ENCODE measurements at places on chromosomes 4 and X.

DNA sequence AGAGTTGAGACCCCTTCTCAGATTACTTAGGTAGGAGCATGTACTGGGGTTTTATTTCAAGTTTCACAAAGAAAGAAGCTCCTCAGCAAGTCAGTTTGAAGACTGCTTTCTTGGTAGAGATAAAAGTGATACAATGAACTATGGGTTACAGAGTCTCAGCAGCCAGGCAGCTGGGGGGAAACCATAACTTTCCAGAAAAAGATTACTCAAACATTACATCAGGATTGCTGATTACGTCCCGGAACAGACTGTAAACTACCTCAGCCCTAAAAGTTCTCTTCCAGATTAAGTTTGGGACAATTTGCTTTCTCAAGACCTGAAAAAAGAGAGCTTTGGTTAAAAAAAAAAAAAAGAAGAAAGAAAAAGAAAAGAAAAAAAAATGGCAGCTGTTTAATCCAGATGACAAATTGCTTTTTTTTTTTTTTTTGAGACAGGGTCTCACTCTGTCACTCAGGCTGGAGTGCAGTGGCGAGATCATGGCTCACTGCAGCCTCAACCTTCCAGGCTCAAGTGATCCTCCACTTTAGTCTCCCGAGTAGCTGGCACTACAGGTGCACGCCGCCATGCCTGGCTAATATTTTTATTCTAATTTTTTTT lies 16.6 kb downstream of the SAT1 start:
- no peak for DNase-seq

GRCh38 chrX:69321789-69322188 lies 156.5 kb upstream of the PJA1 start:
- DNase-seq, result no peak

DNA sequence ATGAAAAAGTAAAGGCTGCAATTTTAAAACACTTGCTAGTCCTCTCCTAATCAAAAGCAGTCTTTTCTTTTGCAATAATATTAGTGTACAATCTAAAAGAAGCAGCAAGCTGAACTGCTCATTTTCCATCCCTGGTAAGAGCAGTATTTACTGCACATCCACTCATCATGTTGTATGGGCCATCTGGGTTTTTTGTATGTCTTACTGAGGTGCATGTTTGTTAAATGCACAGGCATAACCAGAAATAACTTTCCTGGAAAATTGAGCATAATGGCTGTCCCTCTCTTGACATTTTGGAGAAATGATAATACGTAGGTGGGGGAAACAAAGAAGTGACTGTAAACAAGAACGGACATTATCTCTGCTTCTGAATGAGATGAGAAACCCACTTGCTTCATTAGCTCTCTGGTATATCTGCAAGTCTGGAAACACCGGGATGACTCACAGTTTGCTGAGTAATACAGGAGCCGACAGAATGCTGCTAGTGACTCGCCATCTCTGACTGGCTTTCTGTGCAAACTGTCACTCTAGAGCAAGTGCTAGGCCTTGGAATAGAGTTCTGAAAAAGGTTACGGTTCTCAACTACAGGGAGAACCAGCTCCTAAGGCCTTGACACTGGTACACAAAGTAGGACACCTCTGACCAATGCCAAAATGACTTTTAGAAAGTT lies 85.7 kb upstream of the MTM1 start:
- peak; percentile 39 for DNase-seq

DNA sequence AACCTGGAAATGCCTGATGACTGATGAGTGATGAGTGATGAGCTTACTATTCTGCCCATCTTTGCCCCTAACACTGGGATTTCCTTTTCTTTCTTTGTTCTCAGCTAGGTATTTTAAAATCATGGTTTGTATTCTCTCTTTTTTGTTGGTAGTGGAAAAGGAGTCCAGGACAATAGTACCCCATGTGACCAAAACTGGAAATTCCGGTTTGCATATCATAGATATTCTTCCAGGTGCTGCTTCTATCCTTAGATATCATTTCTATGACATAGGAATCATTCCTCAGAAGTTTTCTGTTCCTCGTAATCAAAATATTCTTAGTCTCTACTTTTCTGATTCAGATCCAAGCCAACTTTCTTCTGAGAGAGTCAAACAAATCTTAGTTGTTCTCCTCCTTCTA lies 320.5 kb upstream of the TET2 start:
- DNase-seq, result peak; percentile 1

- no peak for DNase-seq
Observed at GRCh38 chrX:44183329-44183728, 160.1 kb downstream of the EFHC2 start.

- no peak for DNase-seq
Observed at GRCh38 chr4:10732914-10733415, 48.4 kb upstream of the CLNK start.

DNA sequence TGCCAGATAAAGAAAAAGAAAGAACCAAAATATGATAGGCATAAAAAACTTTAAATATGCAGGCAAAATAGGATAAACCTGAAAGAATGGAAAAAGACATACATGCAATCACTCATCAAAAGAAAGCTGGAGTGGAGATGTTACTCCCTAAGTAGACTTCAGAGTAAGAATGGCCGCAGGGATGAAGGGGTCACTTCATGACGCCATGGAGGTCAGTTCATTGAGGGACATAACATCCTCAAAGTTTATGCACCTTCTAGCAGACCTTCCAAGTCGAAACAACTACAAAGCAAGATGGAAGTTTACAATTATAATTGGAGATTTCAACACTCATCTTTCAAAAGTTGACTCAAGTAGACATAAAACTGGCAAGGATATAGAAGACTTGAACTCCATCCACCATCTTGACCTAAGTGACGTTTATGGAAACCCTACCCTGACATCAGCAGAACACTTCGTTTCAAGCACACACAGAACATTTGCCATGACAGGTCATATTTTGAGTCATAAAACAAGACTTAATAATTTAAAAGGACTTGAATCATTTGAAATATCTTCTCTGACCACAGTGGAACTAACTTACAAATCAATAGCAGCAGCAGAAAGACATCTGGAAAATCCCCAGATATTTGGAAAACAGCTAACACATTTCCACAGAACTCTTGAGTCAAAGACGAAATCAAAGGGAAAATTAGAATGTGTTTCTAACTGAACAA lies 106.0 kb upstream of the LRPAP1 start:
- DNase-seq, result no peak

DNA sequence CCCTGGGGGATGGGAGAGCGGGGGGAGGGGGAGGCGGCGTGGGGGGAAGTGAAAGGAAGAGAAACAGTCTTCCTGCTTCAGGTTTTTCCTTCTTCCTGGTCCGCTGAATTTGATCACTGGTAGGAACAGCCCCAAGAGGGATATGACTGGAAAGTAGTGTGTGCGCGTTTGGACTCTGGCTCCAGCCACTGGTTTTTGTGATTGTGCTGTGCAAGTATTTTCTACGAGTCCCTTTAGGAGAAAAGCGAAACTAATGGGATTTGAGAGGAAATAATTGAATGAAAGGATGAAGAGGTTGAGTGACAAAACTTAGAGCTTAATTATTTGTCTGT lies 836 bp downstream of the PRRG1 start:
- no peak for DNase-seq

DNA sequence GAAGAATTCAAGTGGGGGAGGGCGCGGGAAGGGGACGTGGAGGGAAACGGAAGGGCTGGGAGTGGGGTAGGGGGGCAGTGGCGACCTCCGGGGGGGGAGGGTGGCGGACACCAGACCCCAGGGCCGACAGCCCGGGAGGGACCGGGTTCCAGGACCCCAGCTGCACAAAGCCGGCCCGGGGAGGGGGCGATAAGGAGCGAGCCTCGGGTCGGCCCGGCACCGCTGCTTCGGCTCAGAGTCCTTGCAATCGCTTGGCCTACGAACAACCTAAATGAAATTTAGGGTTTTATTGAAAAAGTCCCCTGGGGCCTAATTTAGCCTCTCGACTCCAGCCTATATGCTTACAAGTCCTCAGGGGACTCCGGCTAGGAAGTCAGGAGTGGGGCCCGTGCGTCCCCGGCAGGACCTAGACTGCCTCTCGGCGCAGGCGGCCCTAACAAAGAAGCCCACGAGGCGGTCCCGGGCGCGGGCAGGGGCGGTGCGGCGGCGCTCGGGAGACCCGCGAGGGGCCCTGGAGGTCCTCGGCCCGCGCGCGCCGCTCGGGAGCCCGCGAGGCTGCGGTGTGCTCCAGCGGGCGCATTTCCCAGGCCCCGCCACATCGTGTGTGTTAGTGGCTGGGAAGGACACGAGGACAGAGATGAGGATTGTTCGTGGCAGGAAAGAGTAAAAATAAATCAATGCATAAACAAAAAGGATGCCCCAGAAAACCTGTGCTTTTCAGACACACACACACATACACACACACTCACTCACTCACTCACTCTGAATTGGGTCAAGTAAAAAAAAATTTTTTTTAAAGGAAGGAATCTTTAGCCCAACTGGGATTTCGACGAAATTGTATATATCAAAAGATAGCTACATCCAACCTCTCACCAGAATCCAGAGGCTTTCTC lies 70.0 kb downstream of the MGST2 start:
- no peak for DNase-seq

DNA sequence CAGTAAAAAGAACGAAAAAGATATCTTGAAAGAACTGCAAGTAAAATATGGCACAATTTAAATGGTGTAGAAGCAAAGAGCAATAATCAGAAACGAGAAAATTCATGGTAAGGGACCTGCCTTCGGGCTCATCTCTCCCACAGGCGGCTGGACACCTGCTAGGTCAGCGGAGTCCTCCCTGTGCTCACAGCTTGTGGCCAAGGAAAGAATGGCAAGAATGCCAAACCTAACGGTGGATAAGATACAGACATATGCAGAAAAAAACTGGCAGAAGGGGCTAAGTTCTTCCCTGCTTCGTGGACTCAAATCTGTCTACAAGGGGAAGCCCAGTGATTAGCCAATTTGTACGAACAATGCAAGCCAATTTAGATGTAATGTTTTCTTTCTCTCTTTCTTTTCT lies 152.1 kb upstream of the VCX start:
- no peak for DNase-seq

GRCh38 chrX:38154818-38155217 lies 65.9 kb downstream of the SRPX start:
- DNase-seq, result no peak

- no peak for DNase-seq
Observed at GRCh38 chrX:5979338-5979737, 249.3 kb downstream of the NLGN4X start.

DNA sequence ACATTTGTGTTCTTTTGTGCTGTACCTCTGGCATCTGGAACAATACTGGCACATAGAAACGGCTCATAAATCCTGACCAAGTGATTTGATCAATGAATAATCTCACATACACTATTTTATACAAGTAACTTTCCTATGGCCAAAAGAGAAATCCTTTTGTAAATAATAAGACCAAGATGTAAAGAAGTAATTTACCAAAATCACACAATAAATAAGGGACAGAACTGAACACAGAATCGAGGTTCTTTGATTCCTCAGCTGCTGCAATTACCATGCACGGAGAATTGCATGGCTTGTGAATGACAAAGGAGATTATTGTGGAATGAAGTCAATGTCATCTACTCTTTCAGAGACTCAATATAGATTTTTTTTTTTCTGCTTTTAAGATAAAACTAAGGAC lies 576.8 kb upstream of the SMIM31 start:
- no peak for DNase-seq

DNA sequence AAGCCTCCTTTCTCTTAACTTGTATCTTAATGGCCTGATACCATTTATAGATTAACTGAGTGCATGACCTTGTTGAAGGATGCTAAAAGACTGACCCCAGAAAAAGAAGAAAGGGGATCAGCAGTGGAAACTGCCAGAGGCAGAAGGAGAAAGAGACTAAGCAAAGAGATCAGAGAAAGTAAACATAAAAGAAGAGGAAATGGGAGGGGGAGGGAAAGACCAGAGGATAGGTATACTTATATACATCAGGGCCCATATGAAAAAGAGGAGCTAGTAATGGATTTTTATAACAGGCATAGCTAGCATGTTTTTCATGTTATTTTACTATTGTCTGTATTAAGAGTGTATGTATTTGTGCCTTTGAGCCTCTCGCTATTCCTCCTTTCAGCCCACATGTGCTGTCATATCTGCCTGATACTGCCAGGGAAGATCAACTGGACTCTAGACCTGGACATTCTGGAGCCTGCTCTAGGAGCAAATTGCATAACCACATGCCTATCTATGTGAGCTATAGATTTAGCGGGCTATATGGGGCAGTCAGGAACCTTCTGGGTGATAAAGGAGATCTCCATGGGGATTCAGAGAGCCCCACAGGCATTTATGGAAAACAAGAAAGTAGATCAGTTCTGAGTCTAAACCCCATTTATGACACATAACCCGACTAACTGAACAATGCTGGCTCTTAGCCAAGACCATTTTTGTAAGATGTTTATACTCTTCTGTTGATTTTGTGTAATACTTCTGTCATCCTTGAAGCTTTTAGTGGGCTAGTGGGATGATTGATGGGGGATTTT lies 13.4 kb upstream of the SNX12 start:
- peak; percentile 12 for DNase-seq

DNA sequence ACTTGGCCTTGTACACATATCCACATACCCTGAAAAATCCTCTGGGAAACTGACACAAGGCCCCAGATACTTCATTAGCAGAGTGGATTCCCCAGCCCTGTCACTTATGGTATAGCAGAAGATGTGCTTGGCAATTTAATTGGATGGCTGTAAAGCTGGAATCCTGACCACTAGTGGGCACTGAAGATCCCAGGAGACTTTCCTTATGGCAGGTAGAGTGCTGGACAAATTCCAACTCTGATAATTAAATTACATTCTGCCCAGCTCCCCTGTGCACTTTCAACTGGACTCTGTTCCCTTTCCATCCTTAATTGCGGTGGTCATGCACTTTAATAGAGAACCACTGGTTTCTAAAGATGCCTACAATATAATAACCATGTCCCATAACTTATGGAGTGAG lies 119.8 kb downstream of the DCK start:
- DNase-seq, result no peak

GRCh38 chr4:146134761-146135445 lies 40.6 kb upstream of the LSM6 start:
- peak; percentile 51 for DNase-seq

DNA sequence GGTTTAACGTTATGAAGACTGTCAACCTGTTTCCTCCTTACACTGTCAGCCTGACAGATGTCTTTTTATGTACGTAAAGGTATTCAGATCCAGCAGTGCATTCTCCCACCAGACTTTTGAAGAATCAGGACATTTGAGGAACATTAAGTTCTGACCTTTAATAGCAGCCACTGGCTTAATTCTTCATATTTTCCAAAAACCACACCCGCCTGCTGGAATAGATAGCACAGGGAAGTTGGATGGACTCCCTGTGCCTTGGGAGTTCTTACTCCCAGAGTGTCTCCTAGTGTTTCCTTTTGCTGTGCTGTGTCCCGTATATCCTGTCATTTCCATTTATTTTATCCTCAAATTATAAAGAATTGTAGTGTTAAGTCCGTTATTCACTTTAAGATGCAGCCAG lies 94.5 kb downstream of the AFF1 start:
- DNase-seq, result no peak

DNA sequence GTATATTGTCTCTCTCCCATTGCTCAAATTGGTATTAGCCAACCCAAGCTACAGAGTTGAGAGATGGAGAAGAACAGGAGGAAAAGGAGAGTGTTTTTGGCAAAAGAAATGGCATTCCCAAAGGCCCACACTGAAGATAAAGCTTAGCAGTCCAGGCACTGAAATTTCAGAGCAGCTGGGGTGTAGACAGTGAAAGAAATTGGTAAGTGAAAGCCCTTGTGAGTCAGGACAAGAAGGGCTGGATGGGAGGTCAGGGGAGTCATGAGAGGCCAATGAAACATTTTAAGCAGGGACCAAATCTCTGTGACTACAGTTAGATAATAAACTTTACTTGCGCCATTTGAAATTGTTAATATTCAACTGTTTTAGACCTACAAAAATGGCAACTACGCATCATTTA lies 177.7 kb downstream of the ADAMTS3 start:
- no peak for DNase-seq

All from epithelial cell of prostate (primary cell).